ENCODE measurements at places on chromosomes 5 and 9.

DNA sequence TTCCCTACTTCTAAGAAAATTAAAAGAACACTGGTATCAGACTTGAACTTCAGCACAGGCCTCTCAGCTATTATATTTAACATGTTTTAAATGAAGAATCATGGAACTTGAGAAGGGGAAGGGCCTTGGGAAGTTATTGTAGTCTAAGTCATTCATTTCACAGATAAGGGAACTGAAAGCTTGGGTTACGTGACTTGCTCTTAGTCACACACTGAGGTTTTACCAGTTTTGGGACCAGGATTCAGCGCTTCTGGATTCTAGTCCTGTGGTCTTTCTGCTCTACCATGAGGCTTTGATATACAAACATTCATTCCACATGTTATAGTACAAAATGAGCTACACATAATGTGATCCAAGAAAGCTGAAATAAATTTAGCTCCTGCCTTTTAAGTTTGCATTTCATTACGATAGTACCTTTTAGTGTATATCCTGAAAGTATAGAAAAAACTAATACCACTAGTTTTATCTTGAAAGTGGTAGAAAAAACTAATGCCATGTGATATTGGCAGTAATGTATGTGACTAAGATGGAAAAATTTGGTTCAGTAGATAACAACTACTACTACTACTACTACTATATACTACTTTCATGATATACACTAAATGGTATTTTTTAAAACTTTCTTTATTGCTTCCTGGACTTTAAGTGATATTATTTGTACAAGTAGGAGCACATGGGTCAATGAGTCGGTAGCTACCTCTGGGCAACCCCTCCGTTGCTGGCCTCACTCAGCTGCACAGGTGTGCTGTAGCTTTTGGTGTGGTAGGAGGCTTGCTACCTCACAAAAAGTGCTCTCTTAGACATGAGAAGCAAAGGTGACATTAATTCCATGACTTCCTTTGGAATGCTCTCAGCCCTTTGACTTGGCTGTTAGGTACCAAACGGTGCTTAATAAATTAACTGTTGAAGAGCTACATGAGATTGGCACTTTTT, 40.7 kb downstream of the F2RL2 start:
- no peak for DNase-seq

GRCh38 chr5:111748304-111748763, 8.7 kb downstream of the NREP start:
- DNase-seq, result no peak

DNA sequence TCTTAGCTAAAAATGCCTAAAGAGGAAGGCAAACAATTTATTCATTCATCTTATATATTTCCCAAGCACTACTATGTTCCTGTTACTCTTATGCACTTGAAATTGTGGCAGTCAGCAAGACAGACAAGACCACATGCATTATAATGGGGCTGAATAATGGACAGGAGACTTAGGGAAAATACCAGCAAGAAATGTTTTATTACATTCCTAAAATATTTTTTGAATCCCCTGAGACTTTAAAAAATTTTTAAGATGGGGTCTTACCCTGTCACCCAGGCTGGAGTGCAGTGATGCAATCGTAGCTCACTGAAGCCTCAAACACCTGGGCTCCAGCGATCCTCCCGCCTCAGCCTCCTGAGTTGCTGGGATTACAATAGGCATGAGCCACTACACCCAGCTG, 13.2 kb downstream of the ZCCHC9 start:
- DNase-seq, result no peak

DNA sequence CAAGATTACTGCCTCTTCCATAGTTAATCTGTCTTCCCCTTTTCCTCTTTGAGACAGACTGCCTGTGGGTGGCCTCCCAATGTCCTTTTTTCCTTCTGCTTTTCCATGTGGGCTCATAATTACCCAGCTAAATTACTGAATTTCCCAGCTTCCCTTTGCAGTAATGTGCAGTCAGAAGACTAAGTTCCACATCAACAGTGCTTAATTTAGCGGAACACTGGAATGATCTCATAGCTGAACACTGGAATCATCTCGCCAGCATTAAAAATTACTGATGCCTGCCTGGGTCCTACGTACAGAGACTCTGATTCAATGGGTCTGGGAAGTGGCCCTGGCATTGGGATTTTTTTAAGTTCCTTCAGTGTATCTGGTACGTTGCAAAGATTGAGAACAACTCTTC, 84.3 kb downstream of the DNAH5 start:
- DNase-seq, result no peak

DNA sequence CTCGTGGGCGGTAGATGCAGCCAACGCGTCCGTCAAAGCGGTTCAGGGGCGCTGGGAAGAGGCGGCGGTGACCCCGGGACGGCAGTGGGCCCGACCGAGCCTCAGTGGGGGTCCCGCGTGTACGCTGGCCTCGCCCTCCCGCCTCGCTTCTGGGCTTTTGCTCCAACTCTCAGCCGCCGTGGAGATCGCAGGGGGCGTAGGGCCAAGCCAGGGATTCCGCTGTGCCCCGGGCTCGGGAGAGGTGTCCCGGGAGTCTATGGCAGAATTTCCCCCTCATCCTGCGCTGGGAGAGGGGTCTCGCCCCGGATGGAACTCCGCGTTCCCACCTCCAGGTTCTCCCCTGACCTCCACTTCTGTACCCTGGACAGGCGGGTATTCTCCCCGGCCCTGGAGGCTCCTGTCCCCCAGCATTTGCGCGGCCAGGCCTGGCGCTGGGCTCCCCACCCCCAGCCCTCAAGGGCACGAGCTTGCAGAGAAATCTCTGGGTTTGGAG, 131.9 kb downstream of the MRPL36 start:
- no peak for DNase-seq

GRCh38 chr9:15277400-15278090, 29.5 kb downstream of the TTC39B start:
- no peak for DNase-seq

DNA sequence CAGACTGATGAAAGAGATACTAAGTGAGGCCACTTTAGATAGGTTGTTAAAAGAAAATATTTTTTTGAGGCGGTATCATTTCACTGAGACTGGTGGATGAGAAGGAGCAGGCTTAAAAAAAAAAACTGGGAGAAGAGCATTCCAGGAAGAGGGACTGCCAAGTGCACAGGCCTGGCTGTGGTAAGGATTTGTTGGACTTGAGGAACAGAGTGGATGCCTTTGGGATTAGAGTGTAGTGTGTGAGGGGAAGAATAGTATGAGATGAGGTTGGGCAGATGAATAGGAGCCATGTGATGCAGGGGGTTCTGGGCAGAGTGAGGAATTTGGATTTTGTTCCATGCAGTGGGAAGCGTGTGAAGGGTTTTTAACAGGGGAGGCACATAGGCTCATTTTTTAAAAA, 57.9 kb downstream of the PBX3 start:
- DNase-seq, result no peak

GRCh38 chr5:1952021-1952420, 69.3 kb upstream of the IRX4 start:
- DNase-seq, result no peak

GRCh38 chr5:14700478-14701436, 36.2 kb downstream of the OTULIN start:
- DNase-seq, result peak; percentile 42

Data from testis (tissue), 5 donors.